ENCODE measurements at places on chromosomes 1 and 21.
A peak's percentile ranks its signal among the peaks of the same experiment; 100 is the strongest.

DNA sequence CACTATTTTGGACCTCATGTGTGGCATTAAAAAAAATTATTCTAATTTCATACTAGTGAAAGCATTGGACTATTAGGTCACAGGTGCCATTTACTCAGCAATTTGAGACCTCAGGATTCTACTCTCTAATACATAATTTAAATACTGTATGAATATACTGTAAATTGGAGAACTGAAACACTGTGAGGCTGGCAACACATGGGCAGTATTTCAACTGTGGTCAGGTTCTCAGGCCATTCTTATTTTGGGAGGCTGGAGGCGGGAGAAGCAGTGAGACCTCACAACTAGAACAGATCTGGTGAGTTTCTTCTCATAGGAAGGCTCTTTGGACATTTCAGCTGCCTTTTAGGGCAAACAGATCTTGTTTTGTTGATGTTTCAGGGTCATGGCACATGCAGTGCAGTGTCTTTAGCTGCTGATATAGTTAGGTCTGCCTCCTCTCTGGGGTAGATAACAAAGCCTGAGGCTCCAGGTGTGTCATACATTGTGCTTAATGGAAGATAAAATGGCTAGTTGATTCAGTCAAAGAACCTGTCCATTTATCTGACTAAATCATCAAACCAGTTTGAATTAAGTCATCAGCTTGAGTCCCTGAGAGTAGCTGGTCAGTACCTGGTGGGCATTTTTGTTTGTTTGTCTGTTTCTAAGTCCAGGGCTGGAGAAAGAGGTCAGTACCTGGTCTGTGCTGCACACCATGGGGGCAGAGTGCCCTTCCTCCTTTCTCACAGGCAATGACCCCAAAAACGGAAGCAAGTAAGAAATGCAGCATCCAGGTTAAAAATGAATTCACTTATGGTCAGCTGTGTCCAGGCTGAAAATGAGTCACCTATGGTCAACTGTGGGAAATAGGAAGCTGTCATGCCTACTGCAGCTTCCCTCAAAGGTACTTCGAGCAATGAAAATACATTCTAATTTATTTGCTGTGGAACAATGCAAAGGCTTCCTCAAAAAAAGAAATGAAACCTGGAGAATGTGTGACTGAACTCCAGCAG is 216.2 kb downstream of the SDCCAG8 start:
- DNase-seq, result no peak

- DNase-seq, result no peak
Measured at GRCh38 chr1:38127428-38127827, 80.8 kb upstream of the POU3F1 start.

DNA sequence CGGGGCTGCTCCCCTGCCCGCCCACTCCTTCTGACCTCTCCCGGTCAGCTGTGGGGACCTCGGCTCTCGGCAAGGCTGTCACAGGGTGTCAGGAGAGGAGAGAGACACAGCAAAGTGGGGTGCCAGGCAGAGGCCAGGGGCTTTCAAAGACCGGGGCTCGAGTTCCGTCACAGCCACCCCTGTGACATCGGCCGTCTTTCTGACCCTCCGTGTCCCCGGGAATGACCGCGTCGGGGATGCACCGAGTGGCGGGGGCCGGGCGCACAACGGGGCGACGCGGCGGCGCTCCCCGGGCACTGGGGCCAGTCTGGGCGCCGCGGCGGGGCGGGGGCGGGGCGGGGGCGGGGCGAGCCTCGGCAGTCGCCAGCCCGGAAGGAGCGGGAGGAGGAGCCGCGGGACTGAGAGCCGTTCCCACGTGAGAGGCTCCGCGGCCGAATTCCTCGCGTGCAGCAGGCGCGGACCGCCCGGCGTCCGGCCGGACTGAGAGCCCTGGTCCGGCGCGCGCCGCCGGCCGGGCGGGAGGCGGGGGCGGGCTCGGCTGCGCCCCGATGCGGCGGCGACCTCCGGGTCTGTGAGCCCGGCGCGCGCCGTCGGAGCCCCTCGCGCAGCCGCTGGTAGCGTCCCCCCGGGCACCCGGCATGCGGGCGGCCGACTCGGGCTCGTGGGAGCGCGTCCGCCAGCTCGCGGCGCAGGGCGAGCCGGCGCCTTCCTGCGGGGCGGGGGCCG is 229.7 kb upstream of the TMEM51 start:
- peak; percentile 79 for DNase-seq

DNA sequence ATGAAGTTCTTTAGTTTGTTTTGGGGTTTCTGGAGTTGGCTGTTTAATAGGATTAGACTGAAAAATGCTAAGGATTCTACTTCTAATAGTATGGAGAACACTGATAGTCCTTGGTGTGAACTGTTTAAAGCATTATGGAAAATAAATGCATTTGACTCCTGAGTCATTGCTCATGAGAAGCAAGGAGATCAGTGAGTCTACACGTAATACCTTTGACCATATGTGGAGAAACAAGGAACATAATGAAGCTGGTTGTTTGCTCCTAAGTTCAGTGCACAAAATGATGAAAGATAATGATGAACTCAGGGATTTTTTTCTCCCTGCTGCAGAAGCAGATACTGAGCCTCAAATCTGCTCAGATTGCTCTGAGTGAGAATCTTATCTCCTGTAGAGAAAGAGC is 158.9 kb upstream of the COL11A1 start:
- no peak for DNase-seq

GRCh38 chr1:94156096-94156625 is 35.2 kb upstream of the ABCA4 start:
- no peak for DNase-seq

GRCh38 chr1:224524679-224525078 is 90.1 kb upstream of the WDR26 start:
- DNase-seq, result no peak

DNA sequence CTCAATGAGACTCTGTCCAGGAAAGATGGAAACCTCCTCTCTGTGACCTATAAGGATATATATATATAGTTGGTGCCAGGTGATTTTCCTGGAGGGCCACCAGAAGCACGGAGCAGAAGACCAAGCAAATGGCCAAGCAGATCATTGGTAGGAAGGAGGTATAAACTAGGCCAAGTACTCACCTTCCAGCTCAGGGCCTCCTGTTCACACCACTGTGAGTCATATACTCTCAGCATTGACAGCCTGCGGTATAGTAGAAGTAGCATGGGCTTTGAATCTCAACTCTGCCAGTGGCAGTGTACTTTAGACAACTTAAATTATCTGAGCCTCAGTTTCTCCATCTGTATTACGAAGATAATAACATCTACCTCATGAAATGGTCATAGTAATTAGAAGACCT is 15.4 kb downstream of the IL12RB2 start:
- no peak for DNase-seq

- peak; percentile 74 for DNase-seq
Measured at GRCh38 chr1:10941891-10942541, 70.4 kb upstream of the TARDBP start.

- no peak for DNase-seq
Measured at GRCh38 chr21:21715266-21715969, 717.2 kb downstream of the NCAM2 start.

- DNase-seq, result no peak
Measured at GRCh38 chr1:70353601-70354331, 756 bp downstream of the ANKRD13C start.
